ENCODE measurements at places on chromosomes 1 and 21.

DNA sequence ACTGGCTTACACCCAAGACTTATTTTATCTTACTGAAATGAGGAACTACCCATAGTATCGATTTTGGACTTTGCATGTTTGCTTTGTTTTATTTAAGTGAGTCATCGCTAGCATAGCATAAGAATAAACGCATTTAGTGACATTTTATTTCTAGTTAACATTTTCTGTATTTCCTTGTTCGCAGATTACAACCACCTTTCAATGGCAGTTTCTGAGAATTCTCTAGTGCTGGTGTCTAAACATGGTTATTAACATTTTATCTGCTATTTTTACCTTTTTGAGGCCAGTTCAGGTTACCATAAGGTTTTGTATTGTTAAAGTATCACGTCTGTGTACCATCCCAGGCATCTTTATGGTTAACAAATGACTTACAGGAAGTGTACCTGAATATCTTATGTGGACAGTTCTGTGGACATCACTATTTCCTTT is 24.5 kb downstream of the EEIG2 start:
- DNase-seq, result no peak

- DNase-seq, result no peak
Measured at GRCh38 chr1:34590211-34590623, 164.6 kb upstream of the GJB5 start.

DNA sequence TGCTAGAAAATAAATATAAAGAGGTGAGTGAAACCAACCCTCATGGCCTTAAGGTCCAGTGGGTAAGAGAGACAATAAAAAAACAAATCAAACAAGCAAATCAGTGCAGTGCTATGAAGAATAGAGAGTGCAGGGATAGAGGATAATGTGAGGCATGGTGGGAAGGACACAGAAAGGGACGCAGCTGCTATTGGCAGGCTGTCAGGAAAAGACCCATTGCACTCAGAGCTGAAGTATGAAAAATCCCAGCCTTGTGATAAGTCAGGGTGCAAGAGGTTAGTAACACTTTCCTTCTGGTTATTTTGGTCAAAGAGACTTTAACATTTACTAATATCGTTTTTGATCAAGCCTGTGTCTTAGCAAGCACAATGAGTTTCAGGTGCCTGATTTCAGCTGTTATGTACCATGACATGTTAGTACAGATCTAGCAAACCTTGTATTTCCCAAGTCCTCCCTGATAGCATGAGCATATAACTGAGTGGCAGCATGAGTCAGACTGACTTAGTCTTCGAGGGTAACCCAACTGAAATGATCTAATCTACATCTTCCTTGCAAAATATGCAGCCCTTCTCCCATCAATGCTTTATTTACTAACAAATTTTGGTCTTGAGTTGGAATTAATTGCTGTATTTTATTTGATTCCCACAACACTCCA is 31.7 kb downstream of the CHML start:
- DNase-seq, result no peak

- no peak for DNase-seq
Measured at GRCh38 chr1:185520188-185520920, 203.3 kb upstream of the IVNS1ABP start.

DNA sequence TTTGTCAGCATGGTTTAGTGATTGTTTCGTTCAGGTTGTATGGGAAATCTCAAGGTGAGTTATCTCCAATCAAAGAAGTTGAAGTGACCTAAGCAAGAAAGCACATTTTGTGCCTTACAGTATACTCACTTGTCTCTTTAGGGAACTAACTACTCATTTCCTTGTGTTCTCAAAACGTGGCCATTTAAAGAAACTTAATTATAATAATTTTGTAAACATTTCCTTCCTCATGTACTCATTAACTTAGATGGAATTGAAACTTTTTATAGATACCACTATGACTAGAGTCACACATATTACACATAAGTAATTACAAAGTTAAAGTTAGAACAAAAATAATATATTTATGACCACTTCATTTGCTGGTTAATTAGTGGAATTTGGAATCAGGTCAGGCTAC is 552.6 kb downstream of the MRPL39 start:
- no peak for DNase-seq

- DNase-seq, result no peak
Measured at GRCh38 chr1:183288583-183288982, 102.5 kb downstream of the LAMC2 start.

DNA sequence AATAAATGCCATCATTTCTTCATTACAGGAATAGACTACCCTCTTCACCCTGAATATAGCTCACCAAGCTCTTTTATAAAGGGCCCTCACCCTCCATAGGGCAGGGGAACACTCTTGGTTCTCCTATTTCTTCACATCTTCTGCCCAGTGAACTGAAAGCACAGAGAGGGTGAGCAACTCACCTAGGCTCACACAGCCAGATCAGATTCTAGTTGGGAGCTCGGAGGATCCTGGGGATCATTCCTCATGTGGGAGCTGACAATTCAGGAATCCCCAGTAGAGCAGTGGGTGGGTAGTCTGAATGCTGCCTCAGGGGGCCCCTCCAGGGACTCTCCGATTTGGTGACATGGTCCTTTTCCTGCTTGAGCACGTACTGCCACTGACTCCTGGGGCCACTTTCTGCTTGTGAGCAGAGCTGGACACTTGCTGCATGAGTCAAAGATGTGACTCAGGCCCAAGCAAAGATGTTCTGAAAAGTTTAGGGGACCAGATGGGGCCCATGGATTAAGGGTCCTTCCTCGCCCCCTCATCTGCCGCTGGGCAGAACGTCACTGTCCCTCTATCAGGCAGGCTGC is 63.7 kb upstream of the WNT4 start:
- DNase-seq, result no peak

DNA sequence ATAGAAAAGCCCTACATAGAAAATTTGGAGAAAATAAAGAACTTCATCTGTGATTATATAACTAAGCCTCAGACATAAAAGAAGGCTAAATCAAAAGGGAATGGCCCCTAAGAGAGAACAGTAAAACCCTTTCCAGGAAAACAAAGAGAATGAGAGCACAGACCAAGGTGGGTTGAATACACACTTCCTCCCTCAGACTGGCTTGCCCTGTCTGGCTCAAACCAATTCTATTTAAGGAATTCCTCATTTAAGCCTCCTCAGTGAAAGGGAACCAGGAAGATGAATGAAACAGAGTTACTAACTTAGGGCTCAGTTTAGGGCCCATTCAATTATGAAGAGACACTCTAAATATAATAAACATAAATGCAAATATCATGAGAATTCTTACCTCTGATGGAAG is 10.6 kb upstream of the SYT14 start:
- no peak for DNase-seq

DNA sequence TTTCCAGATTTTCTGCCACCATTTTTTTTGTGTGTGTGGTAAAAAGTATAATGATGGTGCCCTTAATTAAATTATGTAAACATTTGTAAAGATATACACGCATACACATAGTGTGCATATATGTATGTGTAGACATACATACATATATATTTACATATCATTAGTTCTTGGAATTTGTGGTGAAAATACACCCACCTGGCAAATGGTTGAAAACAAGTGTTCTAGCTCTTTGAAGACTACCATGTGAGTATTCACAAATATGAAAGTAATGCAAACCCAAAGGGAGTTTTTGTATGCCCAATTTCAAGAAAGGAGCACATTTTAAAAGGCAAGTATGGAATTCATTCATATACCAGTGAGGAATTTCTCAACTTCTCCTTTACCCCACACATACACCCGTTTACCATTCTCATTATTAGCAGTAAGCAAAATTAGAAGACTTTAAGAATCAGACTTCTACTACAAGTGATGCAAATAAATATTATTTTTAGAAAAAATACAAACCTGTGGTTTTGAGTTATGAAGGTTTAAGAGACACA is 8.0 kb downstream of the RABGAP1L start:
- no peak for DNase-seq

- DNase-seq, result no peak
Measured at GRCh38 chr1:29465755-29466154, 229.4 kb downstream of the PTPRU start.

GRCh38 chr1:40372658-40373322 is 737 bp upstream of the SMAP2 start:
- no peak for DNase-seq

Measured in stimulated activated CD8-positive, alpha-beta memory T cell treated with anti-CD3 and anti-CD28 coated beads, Interleukin-7, amount 100 ng/mL, for 4 hours (primary cell).